Large intestine (tissue), 12 donors: ENCODE measurements at places on chromosomes 16 and 17.

GRCh38 chr16:57606147-57606846, 22.1 kb upstream of the ADGRG1 start:
- H3K27ac ChIP-seq = peak overlapping the region; percentile 92
- no peaks in the 10 kb centered on the region for H3K36me3 ChIP-seq
- DNase-seq = no peak
- H3K27me3 ChIP-seq = no peaks in the 10 kb centered on the region
- peaks cover 42% of the 10 kb centered on the region for H3K4me1 ChIP-seq

GRCh38 chr16:29730649-29731048, 15.1 kb downstream of the C16orf54 start:
- no peak for DNase-seq
- H3K27ac ChIP-seq = no peak overlapping the region
- H3K4me1 ChIP-seq = no peaks in the 10 kb centered on the region
- H3K4me3 ChIP-seq = no peak overlapping the region
- H3K36me3 ChIP-seq = no peaks in the 10 kb centered on the region

DNA sequence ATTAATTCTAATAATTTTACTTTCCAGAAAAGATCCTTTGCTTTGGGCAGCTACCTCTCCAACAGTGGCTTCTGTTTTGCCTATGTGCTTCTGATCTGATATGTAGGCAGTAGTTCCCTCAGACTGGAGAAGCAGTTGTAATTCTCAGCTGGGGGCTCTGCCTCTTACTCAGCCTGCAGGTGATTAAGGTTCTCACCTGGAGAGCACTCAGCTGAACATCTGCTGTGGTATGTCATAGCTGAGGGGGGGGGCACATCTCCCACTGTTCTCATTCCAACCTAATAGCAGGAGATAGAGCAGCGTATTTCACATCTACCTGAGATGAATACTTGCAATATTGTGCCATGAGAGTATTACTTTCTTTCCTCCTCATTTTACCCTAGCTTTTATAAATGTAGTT, 511.9 kb upstream of the CDH8 start:
- no peaks in the 10 kb centered on the region for H3K27me3 ChIP-seq
- H3K4me1 ChIP-seq = no peaks in the 10 kb centered on the region
- no peaks in the 10 kb centered on the region for H3K36me3 ChIP-seq

DNA sequence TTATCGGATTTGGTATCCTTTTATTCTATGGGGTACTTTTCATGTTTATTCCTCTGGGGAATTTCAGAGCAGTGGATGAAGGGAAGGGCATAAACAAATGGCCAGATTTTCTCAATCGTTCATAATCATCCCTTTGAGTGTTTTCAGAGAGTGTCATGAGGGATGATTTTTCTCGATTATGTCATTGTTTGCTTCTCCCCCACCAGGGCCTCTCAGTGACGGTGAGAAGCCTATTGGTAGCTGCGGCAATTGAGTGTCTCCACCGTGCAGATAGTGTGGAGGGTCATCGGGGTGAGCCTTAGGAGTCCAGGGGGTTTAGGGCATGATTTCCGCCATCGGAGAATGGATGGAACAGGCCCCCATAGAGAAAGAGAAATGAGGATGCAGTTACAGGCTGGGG, 57.2 kb downstream of the USP43 start:
- no peaks in the 10 kb centered on the region for H3K27me3 ChIP-seq
- DNase-seq = no peak
